ENCODE measurements at places on chromosomes 7 and 10. TPM values are rescaled to one million over a fixed set of nuclear protein-coding genes. Genes with fewer than 3 reads are reported as not detected.

Gene ADARB2
- total RNA-seq = not detected

Gene PRR15
- not detected for total RNA-seq

Gene CYP3A5
- total RNA-seq = not detected

Gene SLK
- total RNA-seq = 20.2 TPM

Gene SFRP4
- total RNA-seq = not detected

Gene ASB4
- not detected for total RNA-seq

GRCh38 chr7:120718361-120718760 is 139.6 kb downstream of the TSPAN12 start:
- no peak for DNase-seq

- no peak for DNase-seq
These were observed 79.7 kb downstream of the MRPL32 start for GRCh38 chr7:43011879-43012278.

- DNase-seq = no peak
These were observed 108.7 kb downstream of the DIP2C start for GRCh38 chr10:580778-581177.

DNA sequence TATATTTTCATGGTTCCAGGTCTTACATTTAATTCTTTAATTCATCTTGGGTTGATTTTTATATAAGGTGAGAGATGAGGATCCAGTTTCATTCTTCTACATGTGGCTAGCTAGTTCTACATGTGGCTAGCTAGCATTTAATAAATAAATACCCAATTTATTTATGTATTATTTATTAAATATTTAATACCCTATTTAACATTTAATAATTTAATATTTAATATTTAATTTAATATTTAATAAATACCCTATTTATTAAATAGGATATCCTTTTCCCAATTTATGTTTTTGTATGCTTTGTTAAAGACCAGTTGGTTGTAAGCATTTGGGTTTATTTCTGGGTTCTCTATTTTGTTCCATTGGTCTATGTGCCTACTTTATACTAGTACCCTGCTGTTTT is 111.0 kb upstream of the PCLO start:
- DNase-seq = no peak

- no peak for DNase-seq
These were observed 44.5 kb downstream of the PODXL start for GRCh38 chr7:131511774-131512535.

DNA sequence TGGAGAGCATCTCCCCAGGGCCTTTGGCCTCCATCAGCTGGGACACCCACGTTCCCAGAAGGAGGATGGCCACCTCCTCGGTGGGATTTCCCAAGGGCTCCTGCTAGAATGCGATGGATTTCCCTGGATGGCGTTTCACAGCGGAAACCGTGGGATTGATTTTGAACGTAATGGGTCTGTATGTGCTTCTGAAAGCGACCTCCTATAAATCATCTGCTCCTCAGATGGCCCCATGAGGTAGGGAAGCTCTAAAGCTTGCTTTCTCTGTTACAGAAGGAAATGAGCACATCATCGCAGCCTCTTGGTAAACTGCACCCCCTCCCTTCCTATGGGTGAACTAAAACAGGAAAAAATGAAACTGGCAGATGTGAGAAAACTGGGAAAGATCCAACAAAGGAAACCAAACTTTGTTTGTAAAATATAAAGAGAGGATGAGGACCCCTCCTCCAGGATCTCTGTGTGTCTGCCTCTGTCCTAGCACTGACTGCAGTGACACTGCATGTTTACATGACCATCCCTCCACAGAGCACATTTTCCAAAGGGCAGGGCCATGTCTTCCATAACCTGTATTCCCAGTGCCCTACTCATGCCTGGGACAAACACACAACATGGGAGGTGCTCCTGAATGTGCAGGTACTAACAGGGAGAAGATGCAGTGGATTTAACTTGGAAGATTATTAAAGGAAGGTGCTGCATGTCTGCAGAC is 57.6 kb downstream of the LYZL1 start:
- no peak for DNase-seq

GRCh38 chr10:58723186-58723585 is 210.5 kb downstream of the BICC1 start:
- DNase-seq = no peak

DNA sequence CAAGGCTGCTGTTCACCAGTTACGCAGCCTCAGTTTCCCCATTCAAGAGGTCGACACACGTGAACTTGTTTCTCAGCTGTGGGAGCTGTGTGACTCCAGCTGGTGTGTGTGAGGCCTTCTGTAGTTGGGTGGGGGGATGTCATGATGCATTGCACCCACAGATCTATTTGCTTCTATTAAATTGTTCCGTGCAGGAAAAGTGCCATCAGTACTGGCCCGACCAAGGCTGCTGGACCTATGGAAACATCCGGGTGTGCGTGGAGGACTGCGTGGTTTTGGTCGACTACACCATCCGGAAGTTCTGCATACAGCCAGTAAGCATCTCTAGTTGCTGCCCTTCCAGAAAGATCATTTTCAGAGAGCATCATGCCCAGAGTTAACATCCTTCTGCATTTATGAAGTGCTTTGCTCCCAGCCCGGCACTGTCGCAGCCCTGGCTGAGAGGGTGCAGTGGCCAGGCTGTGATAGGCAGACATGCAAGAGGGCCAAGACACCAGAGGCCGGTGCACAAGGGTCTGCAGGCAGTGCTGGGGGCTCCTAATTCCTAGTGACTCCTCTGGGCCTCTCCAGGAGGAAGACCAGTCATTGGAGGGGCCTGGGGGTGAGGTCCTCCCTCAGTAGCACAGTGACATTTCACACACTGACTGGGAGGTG is 60.2 kb downstream of the MKI67 start:
- DNase-seq = no peak

- no peak for DNase-seq
These were observed 33.1 kb downstream of the RCC1L start for GRCh38 chr7:75040512-75040911.
